ENCODE measurements at places on chromosomes 12 and 14.
A peak's percentile ranks its signal among the peaks of the same experiment; 100 is the strongest.

DNA sequence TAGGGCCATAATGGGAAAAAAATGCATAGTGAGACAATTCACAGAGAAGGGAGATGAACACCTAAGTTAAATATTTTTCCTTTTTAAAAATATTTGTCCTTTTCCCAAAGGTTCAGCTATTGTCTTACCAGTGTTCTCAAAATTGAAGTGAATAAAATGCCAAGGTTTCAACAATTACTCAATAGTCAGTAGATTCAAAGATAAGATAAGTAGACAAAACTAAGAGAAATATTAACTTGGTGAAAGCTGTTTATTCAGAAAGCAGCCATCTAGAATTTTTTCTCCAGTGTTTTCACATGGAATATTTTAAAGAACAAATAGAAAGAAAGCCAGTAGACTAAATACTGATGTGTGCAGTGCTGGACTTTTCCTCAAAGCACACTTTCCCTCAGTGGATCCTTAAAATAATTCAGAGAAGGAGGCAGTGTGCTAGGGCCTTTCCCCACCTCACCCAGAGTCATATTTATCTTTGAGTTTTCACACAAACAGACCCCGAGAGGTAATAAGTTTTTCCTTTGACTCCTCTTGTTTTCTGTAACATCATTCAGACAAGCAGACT, 144.5 kb upstream of the PLEKHG7 start:
- no peak for DNase-seq
- H3K4me3 ChIP-seq = no peak overlapping the region
- no peaks in the 10 kb centered on the region for H3K27me3 ChIP-seq

- no peaks in the 10 kb centered on the region for H3K36me3 ChIP-seq
- DNase-seq = peak; percentile 47
- no peaks in the 10 kb centered on the region for H3K27me3 ChIP-seq
- peaks cover 17% of the 10 kb centered on the region for H3K4me1 ChIP-seq
Measured at GRCh38 chr12:38350342-38351174, 34.0 kb downstream of the ALG10B start.

GRCh38 chr12:108302403-108303311, 36.5 kb downstream of the CMKLR1 start:
- no peaks in the 10 kb centered on the region for H3K36me3 ChIP-seq
- H3K27ac ChIP-seq = no peak overlapping the region
- no peaks in the 10 kb centered on the region for H3K27me3 ChIP-seq
- H3K4me3 ChIP-seq = no peak overlapping the region
- DNase-seq = no peak
- H3K4me1 ChIP-seq = no peaks in the 10 kb centered on the region

GRCh38 chr14:38517426-38517825, 261.5 kb upstream of the CLEC14A start:
- no peak overlapping the region for H3K4me3 ChIP-seq
- DNase-seq = no peak
- no peaks in the 10 kb centered on the region for H3K4me1 ChIP-seq
- H3K27ac ChIP-seq = no peak overlapping the region
- no peaks in the 10 kb centered on the region for H3K27me3 ChIP-seq

- no peaks in the 10 kb centered on the region for H3K4me1 ChIP-seq
- H3K27ac ChIP-seq = no peak overlapping the region
- no peak for DNase-seq
- peaks cover 25% of the 10 kb centered on the region for H3K27me3 ChIP-seq
- no peaks in the 10 kb centered on the region for H3K36me3 ChIP-seq
Measured at GRCh38 chr12:131833896-131834641, 5.9 kb downstream of the MMP17 start.

DNA sequence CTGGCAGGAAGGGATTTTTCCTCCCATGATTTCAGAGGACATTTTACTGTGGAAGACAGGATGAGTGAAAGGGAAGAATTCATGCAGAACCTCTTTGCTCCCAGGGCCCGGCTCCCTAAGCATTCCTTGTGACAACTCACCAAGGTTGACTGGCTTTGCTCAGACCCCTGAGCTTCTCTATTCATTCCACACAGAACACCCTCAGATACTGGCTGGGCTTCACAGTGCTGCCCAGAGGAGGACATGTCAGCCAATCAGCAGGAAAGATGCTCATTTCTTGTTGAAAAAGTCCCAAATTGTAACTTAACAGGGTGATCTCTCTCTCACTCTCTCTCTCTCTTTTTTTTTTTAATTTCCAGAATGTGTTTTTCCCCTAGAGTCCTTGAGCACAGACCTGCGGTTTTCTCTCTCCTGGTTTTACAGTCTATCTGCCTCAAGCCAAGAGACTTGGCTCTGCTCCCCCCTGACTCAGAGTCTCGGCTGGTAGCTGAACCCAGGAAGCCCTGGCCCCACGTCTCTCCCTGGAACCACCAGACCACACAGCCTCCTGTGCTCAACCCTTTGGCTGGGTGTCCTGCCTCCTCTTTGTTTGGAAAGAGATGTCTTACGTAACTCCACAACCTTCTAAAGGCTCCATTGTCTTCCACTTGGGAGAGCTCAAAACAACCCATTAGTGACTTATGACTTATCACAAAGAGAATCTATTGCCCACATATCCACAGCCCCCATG, 43.9 kb downstream of the SSPN start:
- no peak for DNase-seq
- no peak overlapping the region for H3K27ac ChIP-seq
- no peaks in the 10 kb centered on the region for H3K36me3 ChIP-seq
- H3K4me1 ChIP-seq = no peaks in the 10 kb centered on the region

GRCh38 chr14:52011523-52011922, 22.2 kb downstream of the RTRAF start:
- H3K27me3 ChIP-seq = no peaks in the 10 kb centered on the region
- H3K4me1 ChIP-seq = no peaks in the 10 kb centered on the region

GRCh38 chr12:90622431-90622830, 332.5 kb downstream of the CCER1 start:
- no peak for DNase-seq
- H3K36me3 ChIP-seq = no peaks in the 10 kb centered on the region
- H3K27ac ChIP-seq = no peak overlapping the region

- H3K27ac ChIP-seq = no peak overlapping the region
- H3K36me3 ChIP-seq = no peaks in the 10 kb centered on the region
- H3K27me3 ChIP-seq = no peaks in the 10 kb centered on the region
- H3K4me3 ChIP-seq = no peak overlapping the region
Measured at GRCh38 chr14:59771577-59771976, 99.0 kb downstream of the RTN1 start.

- H3K4me3 ChIP-seq = no peak overlapping the region
- peak; percentile 40 for DNase-seq
- no peaks in the 10 kb centered on the region for H3K27me3 ChIP-seq
Measured at GRCh38 chr14:22039938-22040780, 366.5 kb upstream of the OR4E1 start.

DNA sequence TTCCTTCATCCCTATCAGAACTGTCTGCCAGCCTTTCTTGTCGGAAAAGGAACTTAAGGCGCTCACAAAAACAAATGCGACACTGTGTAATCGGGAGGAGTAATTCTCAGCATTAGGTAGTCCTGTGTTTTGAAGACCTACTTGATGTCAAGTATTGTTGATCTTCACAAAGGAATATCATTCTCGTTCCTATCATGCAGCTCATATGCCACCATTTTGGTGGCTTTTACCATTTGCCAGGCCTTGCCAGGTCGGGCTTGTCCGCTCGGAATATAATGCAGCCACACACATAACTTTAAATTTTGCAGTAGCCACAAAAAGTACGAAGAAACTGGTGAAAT, 903 bp upstream of the PPP4R3A start:
- H3K4me3 ChIP-seq = peak overlapping the region; percentile 80
- no peak for DNase-seq
- H3K27ac ChIP-seq = peak overlapping the region; percentile 97
- no peaks in the 10 kb centered on the region for H3K27me3 ChIP-seq
- no peaks in the 10 kb centered on the region for H3K4me1 ChIP-seq

DNA sequence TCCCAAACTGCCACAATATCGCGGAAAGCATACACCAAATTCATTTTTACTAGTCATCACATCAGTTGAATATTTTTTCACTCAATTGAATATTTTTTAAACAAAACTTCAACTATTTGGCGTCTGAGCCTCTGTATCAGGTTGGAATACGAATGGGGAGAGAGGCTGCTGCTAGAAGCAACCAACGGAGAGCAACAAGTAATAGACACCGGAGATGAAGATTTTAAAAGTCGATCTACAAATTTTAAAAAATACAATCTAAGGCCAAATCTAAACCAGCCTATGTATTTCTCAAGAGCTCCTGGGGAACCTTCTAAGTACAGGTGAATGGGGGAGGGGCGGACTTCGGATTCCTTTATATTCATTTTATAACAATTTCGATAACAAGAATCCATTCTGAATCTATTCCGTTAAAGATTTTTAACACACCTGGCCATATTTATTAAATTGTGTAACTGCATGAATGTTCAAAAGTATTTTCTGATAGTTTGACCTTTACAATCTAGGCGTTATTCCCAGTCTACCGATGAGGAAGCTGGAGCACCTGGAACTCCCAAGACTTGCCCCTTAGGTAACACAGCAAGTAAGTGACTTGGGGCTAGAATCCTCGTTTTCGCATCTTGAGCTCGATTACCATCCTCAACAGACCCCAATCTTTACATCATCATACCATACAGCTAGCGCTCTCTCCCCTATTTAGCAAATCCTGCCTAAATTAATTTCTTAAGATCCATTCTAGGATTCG, 1.2 kb downstream of the GNPNAT1 start:
- no peaks in the 10 kb centered on the region for H3K36me3 ChIP-seq
- no peaks in the 10 kb centered on the region for H3K27me3 ChIP-seq
- no peak for DNase-seq
- H3K4me1 ChIP-seq = no peaks in the 10 kb centered on the region

GRCh38 chr12:62533755-62534107, 67.1 kb downstream of the MON2 start:
- H3K4me1 ChIP-seq = no peaks in the 10 kb centered on the region
- H3K27me3 ChIP-seq = no peaks in the 10 kb centered on the region
- peaks cover 4% of the 10 kb centered on the region for H3K36me3 ChIP-seq
- no peak for DNase-seq
- no peak overlapping the region for H3K27ac ChIP-seq
- H3K4me3 ChIP-seq = no peak overlapping the region

- no peak for DNase-seq
- H3K27ac ChIP-seq = no peak overlapping the region
- no peak overlapping the region for H3K4me3 ChIP-seq
- no peaks in the 10 kb centered on the region for H3K4me1 ChIP-seq
Measured at GRCh38 chr12:16473610-16474326, 126.3 kb downstream of the MGST1 start.

DNA sequence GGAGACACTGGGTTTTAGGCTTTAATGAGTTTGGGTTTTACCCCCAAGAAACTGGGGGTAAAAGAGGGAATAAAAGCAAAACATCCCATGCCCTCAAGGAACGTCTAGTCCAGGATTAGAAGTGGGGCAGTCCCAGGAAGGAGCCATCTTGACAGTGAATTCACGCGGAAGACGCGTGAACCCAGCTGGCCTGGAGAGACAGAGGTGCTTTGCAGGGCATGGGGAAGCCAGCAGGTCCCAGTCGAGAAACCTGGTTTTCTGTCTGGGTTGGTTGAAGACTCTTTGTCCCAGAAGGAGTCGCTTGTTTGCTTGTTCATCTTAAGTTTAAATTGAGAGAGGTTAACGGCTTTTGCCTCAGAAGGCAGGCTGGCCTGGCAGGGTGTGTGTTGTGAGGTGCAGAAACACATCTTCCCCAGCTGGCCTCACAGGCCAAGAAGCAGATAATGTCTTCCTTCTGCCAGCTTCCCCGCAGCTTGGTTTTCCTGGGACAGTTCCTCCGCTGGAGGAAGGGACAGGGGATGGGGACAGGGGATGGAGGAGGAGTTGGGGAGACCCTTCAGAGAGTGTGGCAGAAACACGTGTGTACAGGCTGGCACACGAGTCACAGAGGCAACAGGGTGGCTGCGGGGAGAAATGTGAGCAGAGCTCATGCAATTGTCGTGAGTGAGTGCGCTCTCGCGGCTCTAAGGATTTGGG, 18.5 kb upstream of the CD9 start:
- DNase-seq = no peak
- H3K4me3 ChIP-seq = no peak overlapping the region
- no peaks in the 10 kb centered on the region for H3K36me3 ChIP-seq
- H3K27ac ChIP-seq = no peak overlapping the region
- no peaks in the 10 kb centered on the region for H3K27me3 ChIP-seq

- H3K27ac ChIP-seq = no peak overlapping the region
- no peak overlapping the region for H3K4me3 ChIP-seq
- no peak for DNase-seq
- H3K4me1 ChIP-seq = peaks cover 8% of the 10 kb centered on the region
- no peaks in the 10 kb centered on the region for H3K36me3 ChIP-seq
Measured at GRCh38 chr12:67477681-67478265, 170.8 kb upstream of the DYRK2 start.

DNA sequence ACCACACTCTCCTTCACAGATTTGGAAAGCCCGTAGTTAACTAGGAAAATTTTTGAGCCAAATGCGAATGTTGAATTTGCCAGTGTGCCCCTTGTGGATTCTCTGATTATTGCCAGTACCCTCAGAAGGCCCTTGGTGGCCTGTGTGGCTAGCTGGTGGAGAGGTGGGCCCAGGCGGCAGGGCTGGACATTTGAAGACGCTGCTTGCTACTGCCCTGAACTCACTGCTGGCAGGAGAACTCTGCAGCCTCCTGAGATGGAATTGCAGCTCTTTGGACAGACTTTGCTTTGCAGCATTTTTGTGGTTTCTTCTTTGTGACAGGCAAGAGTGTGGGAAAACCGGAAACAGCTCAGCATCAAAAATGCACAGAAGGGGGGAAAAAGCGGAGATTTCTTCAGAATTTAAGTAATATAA, 97.6 kb downstream of the TGFB3 start:
- H3K27me3 ChIP-seq = no peaks in the 10 kb centered on the region
- no peak overlapping the region for H3K27ac ChIP-seq
- no peak overlapping the region for H3K4me3 ChIP-seq
- no peaks in the 10 kb centered on the region for H3K4me1 ChIP-seq
- DNase-seq = no peak

DNA sequence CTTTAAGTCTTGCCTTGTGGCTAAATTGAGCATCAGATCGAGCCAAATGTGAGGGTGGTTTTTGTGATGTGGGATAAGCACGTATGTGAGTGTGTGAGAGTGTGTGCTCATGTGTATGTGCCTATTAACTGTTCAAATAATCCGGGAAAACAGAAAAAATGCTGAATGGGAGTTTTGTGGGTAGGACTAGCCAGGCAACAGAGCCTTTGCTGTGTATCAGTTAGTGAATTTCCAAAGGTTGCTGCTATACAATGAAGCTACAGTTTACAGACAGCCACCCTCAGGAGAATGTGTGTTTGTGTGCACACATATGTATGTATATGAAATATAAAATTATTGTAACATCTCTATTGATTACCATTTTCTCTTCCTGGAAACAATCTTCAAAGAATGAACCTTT, 154.0 kb downstream of the SOX5 start:
- H3K36me3 ChIP-seq = no peaks in the 10 kb centered on the region
- DNase-seq = no peak
- H3K27me3 ChIP-seq = no peaks in the 10 kb centered on the region
- H3K4me1 ChIP-seq = no peaks in the 10 kb centered on the region
- H3K4me3 ChIP-seq = no peak overlapping the region

GRCh38 chr12:46303039-46303666, 34.3 kb upstream of the SLC38A1 start:
- H3K36me3 ChIP-seq = no peaks in the 10 kb centered on the region
- H3K27ac ChIP-seq = no peak overlapping the region
- H3K4me1 ChIP-seq = no peaks in the 10 kb centered on the region
- H3K4me3 ChIP-seq = no peak overlapping the region
- DNase-seq = peak; percentile 36
- no peaks in the 10 kb centered on the region for H3K27me3 ChIP-seq

- no peak overlapping the region for H3K27ac ChIP-seq
- H3K27me3 ChIP-seq = no peaks in the 10 kb centered on the region
- H3K4me1 ChIP-seq = peaks cover 36% of the 10 kb centered on the region
- H3K4me3 ChIP-seq = no peak overlapping the region
- no peaks in the 10 kb centered on the region for H3K36me3 ChIP-seq
- no peak for DNase-seq
Measured at GRCh38 chr12:47778881-47779280, 5.8 kb downstream of the SLC48A1 start.
